Stimulated activated CD8-positive, alpha-beta memory T cell treated with anti-CD3 and anti-CD28 coated beads, Interleukin-4, amount 100 ng/mL, for 1 hour (primary cell): ENCODE measurements at places on chromosomes 1 and 21.
A peak's percentile ranks its signal among the peaks of the same experiment; 100 is the strongest.

DNA sequence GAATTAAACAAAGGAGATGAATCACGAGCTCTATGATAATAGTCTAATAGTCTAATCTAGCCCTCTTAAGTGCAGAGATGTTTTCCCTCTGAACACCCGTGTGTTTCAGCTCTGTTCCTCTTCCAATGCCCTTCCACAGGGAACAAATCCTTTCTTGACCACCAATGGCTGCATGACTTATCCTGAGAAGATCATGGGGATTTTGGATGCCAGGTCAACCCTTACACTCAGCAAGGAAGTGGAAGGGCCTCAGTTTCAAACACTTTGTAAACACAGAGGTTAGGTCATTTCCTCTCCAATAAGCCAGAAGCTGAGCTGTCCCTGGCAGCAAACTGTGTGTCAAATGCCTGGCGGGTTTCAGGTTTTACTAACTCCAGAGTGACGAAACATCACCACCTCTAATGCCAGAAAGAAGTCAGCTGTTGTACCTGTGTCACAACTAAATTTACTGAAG lies 200.0 kb downstream of the GABPA start:
- DNase-seq, result no peak

DNA sequence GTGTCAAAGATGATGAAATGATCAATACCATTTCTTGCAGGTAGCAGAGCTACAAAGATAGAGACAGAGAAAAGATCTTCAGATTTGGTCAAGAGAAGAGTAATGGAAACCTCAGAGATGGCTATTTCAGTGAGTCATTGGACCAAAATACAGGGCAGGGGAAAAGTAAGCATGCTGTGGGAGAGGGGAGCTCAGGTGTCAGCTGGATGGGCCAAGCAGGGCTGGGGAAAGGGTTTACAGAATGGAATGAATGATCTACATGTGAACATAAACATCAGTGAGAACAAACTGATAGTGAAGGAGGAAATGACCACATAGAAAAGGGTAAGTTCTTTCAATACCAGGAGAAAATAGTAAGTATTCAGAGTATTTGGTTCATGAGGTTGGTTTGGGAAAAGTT lies 61.4 kb upstream of the CNN3 start:
- DNase-seq, result no peak

DNA sequence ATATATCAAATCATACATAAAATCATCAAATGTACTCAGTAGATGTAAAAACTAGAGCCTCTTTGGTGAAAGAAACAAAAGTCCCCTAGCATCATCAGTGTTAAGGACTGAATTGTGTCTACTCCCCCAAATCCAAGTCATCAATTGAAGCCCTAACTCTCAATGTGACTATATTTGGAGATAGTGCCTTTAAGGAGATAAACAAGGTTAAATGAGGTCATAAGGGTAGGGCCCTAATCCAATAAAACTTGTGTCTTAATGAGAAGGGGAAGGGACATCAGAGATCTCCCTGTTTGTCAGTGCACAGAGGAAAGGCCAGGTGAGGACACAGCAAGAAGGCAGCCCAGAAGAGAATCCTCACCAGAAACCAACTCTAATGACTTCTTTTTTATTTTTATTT lies 33.5 kb downstream of the USP24 start:
- DNase-seq, result no peak

DNA sequence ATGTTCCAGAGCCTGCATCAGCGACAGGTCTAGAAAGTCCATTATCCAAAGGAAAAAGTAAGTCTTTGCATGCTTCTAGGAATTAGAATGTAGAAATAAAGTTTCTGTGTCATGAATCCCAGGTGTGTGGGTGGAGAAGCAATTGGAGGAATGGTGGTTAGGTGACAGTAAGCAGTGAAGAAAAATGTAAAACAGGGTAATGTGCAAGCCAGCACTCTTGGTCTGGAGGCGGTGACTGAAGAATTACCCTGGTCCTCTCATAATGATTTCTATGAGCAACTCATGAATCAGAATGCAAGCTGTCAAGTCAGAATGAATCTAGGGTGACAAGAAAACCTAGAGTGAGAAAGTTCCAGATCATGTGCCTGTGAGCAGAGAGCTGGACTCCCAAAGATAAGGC lies 33.6 kb downstream of the PLPPR4 start:
- DNase-seq, result no peak

GRCh38 chr21:27674041-27674615 lies 707.2 kb upstream of the ADAMTS5 start:
- DNase-seq, result no peak

GRCh38 chr1:75423136-75423535 lies 187.8 kb downstream of the SLC44A5 start:
- DNase-seq, result no peak

- DNase-seq, result no peak
Measured at GRCh38 chr21:17554679-17555465, 42.0 kb downstream of the CXADR start.

DNA sequence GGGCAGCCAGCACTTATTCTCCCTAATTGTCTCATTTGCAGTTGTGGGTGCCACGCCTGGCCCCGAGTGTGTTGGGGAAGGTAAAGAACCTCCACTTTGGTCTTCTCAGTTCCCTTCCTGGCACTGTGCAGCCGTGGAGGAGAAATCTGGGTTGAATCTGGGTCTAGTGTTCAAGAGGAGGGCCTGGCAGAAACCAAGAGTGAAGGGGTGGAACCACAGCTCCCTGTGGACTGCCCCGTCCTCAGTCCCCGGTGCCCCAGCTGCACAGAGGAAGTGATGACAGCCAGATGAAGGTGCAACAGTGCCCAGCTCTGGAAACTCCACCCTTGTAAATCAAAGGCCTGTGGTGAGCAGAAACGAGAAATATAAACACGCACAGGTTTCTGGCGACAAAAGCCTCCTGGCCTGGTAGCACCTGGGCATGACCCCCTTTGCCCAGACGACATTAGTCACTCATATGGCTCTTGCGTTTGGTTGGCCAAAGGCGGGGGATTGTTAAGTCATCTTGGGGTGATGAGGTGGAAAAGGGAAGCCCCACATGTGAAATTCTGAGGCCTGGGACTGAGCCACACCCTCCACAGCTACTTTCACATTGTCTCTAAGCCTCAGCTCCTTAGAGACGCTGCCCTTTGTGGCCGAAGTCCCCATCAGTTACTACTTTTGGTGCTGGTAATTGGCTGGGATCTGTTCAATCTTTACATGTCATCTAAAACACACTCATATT lies 4.2 kb upstream of the ECE1 start:
- DNase-seq, result peak; percentile 63

- peak; percentile 31 for DNase-seq
Measured at GRCh38 chr1:41241749-41242341, at the start of gene SCMH1. Gene SCMH1, minus strand, starts transcription at chr1:41242306. Its CDS starts 56,173 bp downstream, at chr1:41186133.

DNA sequence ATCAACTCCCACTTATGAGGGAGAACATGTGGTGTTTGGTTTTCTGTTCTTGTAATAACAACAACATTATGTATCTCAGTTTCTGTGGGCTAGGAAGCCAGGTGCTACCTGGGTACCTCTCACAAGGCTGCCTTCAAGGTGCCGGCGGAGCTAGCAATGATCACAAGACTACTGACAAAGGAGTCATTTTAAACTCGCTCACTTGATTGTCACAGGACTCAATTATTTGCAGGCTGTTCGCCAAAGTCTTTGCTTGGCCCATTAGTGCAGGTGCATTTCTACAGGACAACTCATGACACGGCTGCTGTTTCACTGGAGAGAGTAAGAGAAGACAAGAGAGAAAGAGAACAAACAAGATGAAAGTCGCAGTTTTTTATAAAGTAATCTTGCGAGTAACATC lies 1237.4 kb upstream of the TMPRSS15 start:
- no peak for DNase-seq

GRCh38 chr1:46606255-46606965 lies 2.3 kb upstream of the MKNK1 start:
- no peak for DNase-seq

GRCh38 chr1:150926097-150926741 lies at the start of gene SETDB1:
Gene SETDB1, plus strand, starts transcription at chr1:150926363. Its CDS starts 1,352 bp downstream, at chr1:150927715.
- DNase-seq, result peak; percentile 89

GRCh38 chr1:91643431-91643830 lies 142.8 kb downstream of the CDC7 start:
- no peak for DNase-seq

- DNase-seq, result no peak
Measured at GRCh38 chr1:160226623-160227022, 21.4 kb downstream of the PEA15 start.

- no peak for DNase-seq
Measured at GRCh38 chr1:71717186-71717585, 565.2 kb downstream of the NEGR1 start.

DNA sequence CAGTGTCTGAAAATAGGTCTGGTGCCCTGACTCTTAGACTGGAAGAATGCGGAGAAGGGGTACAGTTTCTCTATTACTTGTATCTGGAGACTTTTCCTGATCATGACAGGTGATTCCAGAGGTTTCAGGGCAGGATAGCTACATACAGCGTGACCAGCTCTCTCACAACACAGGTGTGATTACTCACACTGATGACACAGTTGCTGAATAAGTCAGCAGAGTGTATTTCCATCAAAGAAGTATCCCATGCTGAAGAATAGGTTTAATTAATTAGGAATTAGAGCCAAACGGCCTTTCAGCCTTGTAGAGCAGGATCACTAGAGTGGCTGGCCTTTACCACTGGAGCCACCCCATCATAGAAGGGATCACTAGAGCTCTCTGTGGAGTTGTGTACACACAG lies 298.6 kb downstream of the LMX1A start:
- no peak for DNase-seq

DNA sequence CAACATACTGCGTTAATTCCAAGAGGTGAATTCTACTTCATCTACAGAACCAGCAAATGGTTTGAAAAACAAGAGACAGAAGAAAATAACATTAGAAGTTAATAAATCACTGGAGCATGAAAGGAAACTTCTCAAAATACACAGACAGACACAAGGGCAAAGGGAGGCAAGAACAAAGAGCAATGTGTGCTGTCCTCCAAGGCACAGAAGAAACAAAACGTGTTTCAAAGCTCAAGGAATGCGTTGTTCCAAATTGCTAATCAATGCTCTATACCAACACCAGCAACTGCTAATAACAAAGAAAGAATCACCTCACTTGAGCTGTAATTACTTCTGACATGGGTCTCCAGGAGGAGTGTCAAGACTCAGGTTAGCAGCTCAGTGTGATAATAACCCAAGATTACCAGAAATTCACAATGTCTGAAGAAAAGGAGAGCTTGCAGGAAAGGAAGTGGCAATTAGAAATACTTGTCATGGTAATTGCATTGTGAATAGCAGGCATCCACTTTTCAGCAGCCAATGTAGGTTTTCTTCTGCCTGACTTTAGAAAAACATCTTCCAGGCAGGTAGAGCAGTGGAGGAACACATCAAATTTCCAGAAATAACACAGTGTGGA lies 175.4 kb downstream of the SEC16B start:
- DNase-seq, result no peak

- DNase-seq, result no peak
Measured at GRCh38 chr1:175185903-175186302, 6.7 kb downstream of the KIAA0040 start.

DNA sequence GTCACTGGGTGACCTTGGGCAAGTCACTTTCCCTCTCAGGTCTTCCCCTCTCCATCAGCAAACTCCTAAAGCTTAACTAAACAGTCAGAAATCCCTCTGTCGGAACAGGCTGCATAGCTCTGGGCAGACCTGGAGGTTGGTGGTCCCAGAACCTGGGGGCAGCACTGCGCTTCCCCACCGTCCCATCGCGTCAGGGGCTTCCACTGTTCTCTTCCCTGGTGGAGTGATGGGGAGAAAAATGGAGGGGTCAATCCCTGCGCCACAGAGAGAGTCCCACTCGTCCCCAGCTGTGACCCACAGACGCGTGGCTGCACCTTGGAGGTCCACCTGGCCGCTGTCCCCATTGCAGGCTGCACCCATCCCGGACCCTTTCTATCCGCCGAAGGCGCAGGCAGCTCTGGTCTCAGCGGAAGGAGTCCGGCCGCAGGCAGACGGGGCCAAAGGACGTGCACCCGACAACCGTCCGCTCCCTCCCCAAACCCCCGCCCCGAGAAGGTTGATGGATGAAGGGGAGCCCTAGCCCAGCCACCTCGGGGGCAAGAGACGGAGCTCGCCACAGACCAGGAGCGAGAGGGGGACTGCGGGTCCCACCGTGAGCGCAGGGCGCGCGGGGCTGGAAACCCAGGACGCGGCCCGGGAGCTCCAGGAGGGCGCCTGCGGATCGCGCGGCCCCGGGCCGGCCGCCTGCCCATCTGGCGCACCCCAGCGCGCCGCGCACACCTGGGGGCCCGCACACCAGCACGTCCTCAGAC lies 588 bp upstream of the WNT3A start:
- no peak for DNase-seq

DNA sequence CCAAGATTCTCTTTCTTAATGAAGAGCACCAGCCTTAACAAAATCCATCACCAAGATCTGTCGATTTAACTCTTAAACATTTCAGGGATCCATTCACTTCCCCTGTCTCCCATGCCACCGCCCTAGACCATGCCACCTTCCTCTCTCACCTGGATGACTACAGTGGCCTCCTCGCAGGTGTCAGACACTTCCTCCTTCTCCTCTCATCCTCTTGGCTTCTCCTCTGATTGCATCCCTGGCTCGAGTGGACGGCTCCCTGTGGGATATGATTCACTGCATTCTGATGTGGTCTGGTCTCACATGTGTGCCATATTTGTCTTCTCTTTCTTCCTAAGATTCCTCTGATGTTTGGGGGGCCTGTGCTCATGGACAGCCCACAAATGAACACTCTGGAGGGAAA lies 66.4 kb upstream of the KLHDC7A start:
- no peak for DNase-seq

DNA sequence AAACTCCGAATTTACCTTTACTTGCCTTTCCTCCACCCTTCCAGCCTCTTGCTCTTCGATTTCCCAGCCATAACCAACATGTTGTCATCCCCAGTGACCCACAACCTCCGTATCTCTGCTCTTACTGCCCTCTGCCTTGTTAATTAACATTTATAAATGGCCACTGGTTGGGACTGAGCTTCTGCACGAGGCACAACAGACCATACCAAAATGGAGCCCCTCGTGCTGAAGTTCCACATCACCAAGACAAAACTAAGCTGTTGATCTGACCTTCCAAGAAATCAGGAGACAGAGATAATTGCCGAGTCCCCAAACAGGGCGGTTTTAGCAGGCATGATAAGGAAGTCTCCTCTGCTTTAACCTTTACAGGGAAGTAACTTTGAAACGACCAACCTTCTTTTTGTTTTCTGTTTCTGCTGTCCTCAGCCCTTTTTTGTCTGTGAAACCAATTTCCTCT lies 71.9 kb downstream of the NMNAT2 start:
- DNase-seq, result no peak

- DNase-seq, result no peak
Measured at GRCh38 chr21:44618909-44619308, 7.0 kb downstream of the KRTAP10-8 start.

- DNase-seq, result no peak
Measured at GRCh38 chr1:19042675-19043578, 86.5 kb upstream of the IFFO2 start.

GRCh38 chr1:224375059-224375458 lies 18.4 kb downstream of the CNIH4 start:
- no peak for DNase-seq
